Activated naive CD8-positive, alpha-beta T cell treated with anti-CD3 and anti-CD28 coated beads, Interleukin-2, amount 50 U/mL, for 16 hours (primary cell): ENCODE measurements at places on chromosomes 12 and 14.

GRCh38 chr12:52440821-52441319 lies 6.7 kb upstream of the KRT75 start:
- DNase-seq, result no peak

- no peak for DNase-seq
Measured at GRCh38 chr12:48882315-48882687, 16.6 kb upstream of the RND1 start.

- no peak for DNase-seq
Measured at GRCh38 chr14:44420226-44420625, 86.9 kb downstream of the FSCB start.

DNA sequence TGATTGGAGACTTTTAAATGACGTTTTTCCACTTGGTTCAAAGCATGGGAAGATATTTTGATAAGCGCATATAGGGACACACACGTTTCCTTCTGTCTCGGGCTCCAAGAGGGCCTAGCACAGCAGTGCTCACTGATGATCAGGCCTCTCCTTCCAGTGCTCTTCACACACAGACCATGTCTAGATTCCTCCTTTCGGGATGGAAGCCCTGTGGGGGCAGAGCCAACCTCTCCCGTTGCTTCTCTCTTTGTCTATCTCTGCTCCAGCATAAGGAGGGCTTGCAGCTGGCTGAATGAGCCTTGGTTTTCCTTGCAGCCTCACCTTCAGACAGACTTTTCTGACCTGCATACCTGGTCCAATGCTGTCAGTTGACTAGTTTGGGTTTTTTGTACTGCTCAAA lies 22.3 kb downstream of the GPRC5D start:
- no peak for DNase-seq

- no peak for DNase-seq
Measured at GRCh38 chr14:61033054-61033453, 52.0 kb downstream of the SLC38A6 start.

DNA sequence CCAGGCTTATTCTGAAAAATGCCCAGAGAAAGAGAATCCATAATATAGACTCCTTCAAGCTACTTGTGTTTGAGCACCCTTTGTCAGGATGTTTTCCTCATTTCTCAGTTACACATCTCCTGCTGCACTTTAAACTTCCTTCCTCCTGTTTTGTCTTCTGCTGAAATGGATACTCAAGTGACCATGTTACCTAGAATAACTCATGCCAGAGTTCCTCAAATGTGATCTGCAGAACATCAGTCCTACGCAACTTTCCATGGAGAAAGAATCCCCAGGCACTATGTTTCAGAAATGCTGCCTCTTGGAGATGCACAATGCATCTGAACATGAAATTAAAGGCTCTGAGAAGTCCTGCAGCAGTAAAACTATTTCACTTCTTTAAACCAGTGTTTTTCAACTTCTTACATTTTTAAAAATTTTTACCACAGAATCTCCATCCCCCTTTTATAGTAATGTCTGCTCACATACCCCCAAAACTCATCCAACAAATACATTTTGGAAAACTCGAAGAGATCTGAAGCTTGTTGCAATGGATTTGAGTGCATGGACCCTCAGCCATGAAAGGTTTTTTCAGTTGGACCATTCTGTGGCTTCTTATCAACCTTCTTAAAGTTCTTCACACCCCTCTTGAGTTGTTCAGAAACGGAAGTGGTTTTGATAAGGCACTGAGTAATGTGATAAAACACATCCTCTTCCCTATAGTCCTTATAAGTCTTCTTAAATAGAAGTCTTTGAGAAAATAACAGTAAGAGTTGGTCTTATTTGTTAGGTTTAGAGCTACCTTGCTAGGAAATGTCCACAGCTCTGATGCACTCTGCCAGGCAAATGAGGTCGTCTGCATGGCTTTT lies 84.5 kb upstream of the KCNA1 start:
- no peak for DNase-seq

DNA sequence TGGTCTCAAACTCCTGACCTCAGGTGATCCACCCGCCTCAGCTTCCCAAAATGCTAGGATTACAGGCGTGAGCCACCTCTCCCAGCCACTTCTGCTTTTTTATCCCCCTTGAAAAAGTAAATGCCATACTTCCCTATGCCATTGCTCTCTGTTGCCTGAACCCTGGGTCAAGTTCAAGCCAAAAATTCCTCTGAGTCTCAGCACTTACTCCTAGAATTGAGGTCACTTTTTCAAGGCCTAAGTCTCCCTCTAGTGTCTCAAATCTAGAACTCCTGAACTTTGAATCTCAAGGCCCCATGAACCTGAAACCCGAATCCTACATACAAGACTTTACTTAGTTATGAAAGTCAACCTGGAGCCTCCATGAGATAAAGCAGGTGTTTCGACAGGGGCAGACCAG lies 1.4 kb upstream of the APOBEC1 start:
- no peak for DNase-seq

GRCh38 chr14:77620222-77620870 lies 3.9 kb upstream of the SPTLC2 start:
- DNase-seq, result no peak

GRCh38 chr14:59245809-59246295 lies 57.4 kb downstream of the DAAM1 start:
- no peak for DNase-seq

- no peak for DNase-seq
Measured at GRCh38 chr14:89331398-89331797, 85.6 kb downstream of the FOXN3 start.

DNA sequence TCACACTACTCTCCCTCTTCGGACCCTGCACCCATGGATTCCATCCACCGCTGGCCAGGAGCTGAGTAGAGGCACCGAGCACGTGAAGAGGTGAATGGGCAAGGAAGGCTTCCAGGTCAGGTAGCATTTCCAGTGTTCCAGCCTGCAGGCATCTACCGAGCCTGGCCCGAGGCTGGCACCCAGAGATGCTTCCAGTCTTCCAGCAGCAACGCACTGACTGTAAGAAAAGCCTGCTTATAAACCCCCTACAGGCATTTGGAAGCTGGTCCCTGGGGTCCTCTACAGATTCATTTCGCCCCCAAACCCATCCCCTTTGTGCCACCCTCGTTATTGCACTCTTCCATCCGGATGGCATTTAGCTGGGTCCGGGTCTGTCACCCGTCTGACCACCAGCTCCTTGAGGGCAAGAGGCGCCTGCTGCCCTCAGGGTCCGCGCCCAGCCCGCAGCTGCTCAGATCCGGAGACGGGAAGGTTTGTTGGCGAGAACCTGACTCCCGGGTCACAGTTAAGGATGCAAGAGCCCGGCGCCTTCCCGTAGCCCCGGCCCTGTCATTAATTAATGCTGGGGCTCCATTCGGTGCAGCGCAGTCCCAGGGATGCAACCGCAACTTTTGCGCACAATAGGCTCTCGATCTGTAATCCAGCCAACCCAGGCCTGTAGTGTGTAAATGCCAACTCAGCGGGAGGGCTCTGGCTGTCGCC lies 614 bp upstream of the MARK3 start:
- DNase-seq, result no peak

DNA sequence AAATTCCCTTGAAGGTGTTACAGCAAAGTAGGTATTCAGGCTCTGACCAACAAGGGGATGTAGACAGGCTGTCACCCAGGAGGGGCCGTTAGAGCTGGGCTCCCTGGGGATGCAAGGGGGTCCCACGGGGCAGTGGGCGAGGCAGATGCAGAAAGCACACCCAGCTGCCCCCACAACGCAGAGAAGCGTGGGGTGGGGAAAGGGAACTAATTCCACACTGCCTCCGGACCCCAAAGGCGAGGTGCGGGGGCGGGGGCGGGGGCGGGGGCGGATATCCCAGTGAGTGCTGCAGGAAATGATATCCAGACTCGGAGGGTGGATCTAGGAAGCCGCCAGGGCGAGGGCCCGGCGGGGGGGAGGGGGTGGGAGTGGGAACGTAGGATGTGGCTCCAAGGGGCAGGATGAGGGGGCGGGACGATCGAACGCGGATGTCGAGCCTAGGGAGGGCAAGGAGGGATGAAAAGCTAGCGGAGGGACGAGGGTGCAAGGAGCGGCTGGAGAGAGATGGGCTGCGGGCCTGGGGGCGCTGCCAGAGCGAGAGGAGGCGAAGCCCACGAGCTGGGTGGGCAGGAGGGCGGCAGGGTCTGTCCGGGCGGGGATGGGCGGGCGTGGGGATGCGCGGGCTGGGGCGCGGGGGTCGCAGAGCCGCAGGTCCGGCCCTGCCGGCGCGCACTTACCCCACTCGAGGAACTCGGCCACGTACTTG lies 874 bp downstream of the CDC42BPB start:
- no peak for DNase-seq

- no peak for DNase-seq
Measured at GRCh38 chr12:27982385-27982784, 9.9 kb upstream of the PTHLH start.

DNA sequence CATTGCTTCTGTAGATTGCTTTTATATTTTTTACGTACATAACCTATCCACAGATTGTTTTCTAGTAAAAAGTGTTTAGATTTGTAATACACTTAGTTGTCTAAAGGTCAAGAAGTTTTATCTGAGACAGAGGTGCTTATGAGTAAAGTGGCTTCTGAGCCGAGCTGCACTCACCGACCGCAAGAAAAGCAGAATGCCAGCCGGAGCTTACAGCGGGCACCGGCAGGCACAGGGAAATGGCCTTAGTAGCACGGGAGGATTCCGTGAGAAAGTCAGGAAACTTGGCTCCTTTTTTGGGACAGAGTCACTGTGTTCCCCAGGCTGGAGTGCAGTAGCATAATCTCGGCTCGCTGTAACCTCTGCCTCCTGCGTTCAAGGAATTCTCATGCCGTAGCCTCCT lies 29.8 kb downstream of the PIWIL1 start:
- DNase-seq, result no peak

DNA sequence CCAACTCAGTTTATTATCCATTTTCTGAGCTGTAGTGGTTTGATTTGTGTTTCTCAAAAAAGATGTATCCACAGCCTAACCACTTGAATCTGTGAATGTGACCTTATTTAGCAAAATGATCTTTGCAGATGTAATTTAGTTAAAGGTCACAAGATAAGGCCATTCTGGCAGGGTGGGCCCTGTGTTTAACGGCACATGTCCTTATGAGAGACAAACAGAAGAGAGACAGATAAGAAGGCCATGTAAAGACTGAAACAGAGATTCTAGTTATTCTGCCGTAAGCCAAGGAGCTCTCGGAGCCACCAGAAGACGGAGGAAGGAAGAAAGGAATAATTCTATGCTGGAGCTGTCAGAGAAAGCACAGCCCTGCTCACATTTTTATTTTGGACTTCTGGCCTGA lies 374.2 kb downstream of the PRKD1 start:
- DNase-seq, result no peak

DNA sequence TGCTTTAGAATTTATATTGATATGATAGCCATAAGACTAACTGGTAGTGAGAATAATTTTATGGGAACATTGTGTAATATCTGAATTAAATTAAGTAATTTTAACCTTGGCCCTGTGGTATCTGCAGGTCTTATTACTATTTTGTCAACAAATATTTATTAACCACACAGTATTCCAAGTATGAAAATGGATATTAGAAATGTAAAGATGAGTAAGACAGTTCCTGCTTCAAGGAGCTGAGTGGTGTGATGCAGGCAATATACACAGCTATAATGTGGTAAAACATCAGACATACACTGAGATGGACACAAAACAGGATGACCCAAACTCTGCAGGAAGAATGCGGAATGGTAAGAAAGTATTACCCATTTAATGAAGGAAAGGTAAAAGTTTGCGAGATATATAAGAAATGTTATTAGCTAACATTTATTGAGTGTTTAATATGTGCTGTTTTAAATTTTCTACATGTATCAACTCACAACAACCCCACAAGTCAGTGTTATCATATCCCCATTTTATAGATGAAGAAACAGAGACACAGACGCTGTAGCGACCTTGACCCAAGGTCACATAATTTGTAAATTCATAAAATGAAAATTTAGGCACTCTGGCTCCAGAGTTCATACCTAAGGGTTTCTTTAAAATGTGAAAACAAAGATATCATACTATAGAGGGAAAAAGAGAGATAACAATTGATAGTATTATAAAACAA lies 12.7 kb downstream of the ABCD2 start:
- no peak for DNase-seq

DNA sequence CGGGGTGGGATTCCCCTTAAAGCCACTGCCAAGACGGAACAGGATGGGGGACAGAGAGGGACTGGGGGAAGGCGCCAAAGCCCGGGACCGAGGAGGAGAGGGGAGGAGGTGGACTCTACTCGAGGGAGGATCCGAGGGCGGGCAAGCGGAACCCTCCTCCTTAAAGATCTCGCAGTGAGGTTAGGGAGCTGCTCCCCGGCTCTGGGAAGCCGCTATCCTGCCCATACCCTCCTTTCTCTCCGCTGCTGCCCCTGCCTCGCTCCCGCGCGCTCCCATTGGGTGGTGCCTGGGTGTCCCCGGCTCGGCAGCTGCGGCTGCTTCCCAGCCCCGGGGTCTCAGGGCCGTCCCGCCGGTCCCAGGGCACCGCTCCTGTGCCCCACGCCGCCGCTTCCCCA lies 16.4 kb downstream of the KRT18 start:
- no peak for DNase-seq

DNA sequence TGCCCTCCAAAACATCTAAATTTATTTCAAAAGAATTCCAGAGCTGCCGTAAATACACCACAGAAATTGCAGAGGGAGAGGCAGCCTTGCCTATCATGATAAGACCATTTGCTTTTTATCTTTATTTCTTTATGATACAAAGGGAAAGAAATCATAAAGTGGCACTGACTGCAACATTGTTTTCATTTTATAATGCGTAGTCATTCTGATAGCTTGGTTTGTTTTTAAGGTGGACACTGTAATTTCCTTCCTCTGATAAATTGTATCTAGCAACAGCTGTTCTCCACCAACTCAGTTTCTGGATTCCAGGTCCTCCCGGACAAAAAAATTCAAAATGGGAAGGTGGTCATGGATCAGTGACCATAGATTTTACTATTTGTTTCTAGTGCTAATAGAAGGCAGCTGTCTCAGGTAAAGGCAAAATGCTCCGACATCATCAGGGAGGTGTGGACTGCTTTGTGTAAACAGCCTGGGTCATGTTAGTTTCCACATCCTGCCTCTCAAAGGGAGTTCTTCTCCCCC lies 623 bp upstream of the TSPAN8 start:
- no peak for DNase-seq

- DNase-seq, result no peak
Measured at GRCh38 chr12:130424858-130425697, 87.4 kb downstream of the PIWIL1 start.

GRCh38 chr12:76083246-76083903 lies 1.1 kb downstream of the NAP1L1 start:
- no peak for DNase-seq
